ENCODE measurements at places on chromosomes 3 and 15.

DNA sequence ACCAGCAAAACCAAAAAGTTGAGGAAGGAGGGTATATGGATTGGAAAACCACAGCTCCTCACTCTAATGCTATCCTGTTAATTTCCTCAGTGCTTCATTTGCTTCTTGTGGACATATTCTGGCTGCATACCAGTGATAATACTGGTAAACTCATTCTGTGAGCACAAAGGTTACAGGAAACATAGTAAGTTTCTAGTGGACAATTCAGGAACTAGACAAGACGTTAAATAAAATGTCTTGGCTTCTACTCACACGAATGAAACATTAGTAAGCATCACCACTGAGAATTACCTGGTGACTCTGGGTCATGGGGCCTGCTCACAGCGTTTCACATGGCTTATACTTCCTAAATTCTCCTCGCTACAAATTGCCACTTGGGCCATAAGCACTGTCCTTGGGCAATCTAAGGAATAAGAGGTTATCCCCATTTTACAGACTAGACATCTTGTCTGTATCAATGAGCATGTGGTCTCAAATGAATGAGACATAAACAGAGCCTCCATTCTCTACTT is 20.1 kb upstream of the PPIB start:
- H3K4me3 ChIP-seq = no peak overlapping the region
- DNase-seq = no peak
- no peaks in the 10 kb centered on the region for H3K27me3 ChIP-seq
- H3K36me3 ChIP-seq = peaks cover 22% of the 10 kb centered on the region

- no peak overlapping the region for H3K4me3 ChIP-seq
- H3K36me3 ChIP-seq = peaks cover 3% of the 10 kb centered on the region
- DNase-seq = no peak
- H3K27ac ChIP-seq = no peak overlapping the region
These were observed 21.0 kb upstream of the CLDN18 start for GRCh38 chr3:137988982-137989381.

DNA sequence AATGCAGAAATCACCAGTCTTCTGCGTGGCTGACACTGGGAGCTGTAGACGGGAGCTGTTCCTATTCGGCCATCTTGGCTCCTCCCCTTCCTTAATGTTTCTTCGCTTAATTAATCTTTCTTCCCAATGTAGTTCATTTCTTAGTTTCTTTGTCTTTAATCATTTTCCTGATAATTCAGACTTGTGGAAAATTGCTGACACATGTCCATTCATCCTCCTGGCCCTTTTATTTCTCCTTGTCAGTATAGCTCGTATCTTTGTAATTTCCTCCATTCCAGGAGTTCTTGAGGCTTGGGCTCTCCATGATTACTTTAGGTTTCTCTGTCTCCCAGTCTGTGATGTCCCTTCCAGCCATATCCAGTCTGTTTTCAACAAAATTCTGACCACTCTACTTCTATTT is 98.7 kb downstream of the UBE2E2 start:
- no peaks in the 10 kb centered on the region for H3K36me3 ChIP-seq
- no peak for DNase-seq
- no peak overlapping the region for H3K4me3 ChIP-seq
- H3K27ac ChIP-seq = peak overlapping the region; percentile 31
- no peaks in the 10 kb centered on the region for H3K4me1 ChIP-seq

DNA sequence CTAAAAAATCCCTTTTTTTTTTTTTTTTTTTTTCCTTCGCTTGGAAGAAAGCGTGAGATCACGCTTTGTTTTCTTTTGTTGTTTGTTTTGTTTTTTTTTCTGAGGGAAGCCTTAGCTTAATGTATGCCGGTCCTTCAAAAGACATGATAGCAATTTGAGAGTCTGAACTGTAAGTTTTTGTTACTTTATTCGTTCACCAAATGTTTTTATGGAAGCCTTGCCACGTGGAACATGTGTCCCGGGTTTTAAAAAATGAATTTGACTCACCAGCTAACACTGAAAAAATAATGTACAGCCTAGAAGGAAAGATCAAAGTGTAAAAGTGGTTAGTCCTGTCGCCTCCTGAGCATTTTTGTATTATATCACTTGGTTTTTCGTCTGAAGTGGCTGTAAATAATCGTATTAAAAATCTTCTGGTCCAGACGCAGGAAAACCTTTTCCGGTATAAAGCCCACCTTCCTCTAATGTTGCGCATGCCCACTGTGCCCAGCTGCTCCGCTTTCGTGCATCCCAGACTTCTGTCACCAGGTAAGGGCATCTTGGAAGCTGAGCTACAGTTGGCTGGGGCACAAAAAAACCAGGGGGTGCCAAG is 795 bp upstream of the MYNN start:
- peaks cover 7% of the 10 kb centered on the region for H3K27me3 ChIP-seq
- peaks cover 22% of the 10 kb centered on the region for H3K36me3 ChIP-seq
- H3K4me1 ChIP-seq = peaks cover 37% of the 10 kb centered on the region
- H3K4me3 ChIP-seq = peak overlapping the region; percentile 100
- peak; percentile 67 for DNase-seq

DNA sequence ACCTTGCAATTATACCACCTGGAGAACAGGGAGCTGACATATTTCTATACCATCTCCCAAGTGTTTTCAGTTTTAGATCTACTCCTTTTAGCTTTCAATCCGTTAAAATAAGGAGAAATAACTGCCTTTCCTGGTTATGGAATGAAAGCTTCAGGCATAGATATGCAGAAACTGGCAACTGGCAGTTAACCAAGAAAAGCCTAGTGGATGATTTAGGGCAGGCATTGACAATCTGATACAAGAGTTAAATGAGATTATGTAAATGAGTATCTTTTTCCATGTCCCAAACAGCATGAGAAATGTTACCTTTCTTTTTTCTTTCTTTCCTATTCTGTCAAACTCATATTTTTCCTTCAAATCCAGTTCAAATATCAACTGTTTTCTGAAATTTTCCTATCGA is 689.1 kb upstream of the DPPA4 start:
- H3K4me1 ChIP-seq = peaks cover 3% of the 10 kb centered on the region
- no peak for DNase-seq
- H3K4me3 ChIP-seq = no peak overlapping the region
- no peak overlapping the region for H3K27ac ChIP-seq
- no peaks in the 10 kb centered on the region for H3K27me3 ChIP-seq

GRCh38 chr3:33385423-33385822 is 54.8 kb downstream of the UBP1 start:
- no peaks in the 10 kb centered on the region for H3K27me3 ChIP-seq
- no peak overlapping the region for H3K27ac ChIP-seq
- H3K36me3 ChIP-seq = peaks cover 63% of the 10 kb centered on the region
- DNase-seq = no peak

- H3K4me1 ChIP-seq = peaks cover 87% of the 10 kb centered on the region
- H3K27ac ChIP-seq = no peak overlapping the region
These were observed 40.8 kb upstream of the LRTM1 start for GRCh38 chr3:54968546-54969172.

- H3K36me3 ChIP-seq = peaks cover 6% of the 10 kb centered on the region
- H3K4me3 ChIP-seq = no peak overlapping the region
- no peak overlapping the region for H3K27ac ChIP-seq
- peaks cover 14% of the 10 kb centered on the region for H3K4me1 ChIP-seq
These were observed 128.9 kb downstream of the RTP4 start for GRCh38 chr3:187497052-187497451.

- no peak overlapping the region for H3K27ac ChIP-seq
- H3K27me3 ChIP-seq = no peaks in the 10 kb centered on the region
- no peaks in the 10 kb centered on the region for H3K4me1 ChIP-seq
- peaks cover 38% of the 10 kb centered on the region for H3K36me3 ChIP-seq
These were observed 17.8 kb downstream of the CDV3 start for GRCh38 chr3:133591271-133591742.

DNA sequence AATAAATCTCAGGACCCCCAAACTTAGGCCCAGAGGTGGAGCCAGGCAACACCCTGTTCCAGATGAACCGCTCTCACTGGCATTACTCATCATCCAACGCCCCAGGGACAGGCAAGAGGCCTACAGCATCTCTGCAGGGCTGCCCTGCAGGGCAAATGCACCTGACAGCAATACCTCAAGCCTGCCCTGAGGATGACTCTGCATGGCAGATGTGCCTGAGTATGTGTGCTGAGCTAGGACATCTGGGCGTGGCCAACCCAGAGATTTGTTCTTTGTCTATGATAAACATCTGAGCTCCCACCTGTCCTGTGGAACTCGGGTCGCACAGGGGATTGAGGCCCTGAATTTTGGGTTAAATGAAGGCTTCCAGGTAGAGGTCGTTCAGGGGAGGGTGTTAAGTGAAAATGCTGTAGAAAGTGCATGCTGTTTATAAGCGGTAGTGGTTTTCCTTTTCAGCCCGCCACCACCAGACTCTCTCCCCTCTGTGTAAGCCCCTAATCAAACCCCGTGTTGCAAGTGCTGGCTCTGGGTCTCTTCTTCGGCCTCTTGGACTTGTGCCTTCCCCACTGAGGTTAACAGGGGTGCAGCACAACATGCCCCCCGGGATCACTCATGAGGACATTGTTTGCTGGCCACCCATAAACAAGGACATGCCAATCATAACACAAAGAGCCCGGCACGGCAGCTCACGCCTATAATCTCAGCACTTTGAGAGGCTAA is 92.3 kb downstream of the ATP10A start:
- H3K36me3 ChIP-seq = no peaks in the 10 kb centered on the region
- no peak overlapping the region for H3K27ac ChIP-seq
- H3K4me3 ChIP-seq = no peak overlapping the region
- no peaks in the 10 kb centered on the region for H3K27me3 ChIP-seq
- H3K4me1 ChIP-seq = peaks cover 34% of the 10 kb centered on the region
- no peak for DNase-seq

- H3K27me3 ChIP-seq = peaks cover 11% of the 10 kb centered on the region
- peaks cover 8% of the 10 kb centered on the region for H3K4me1 ChIP-seq
- no peak for DNase-seq
- H3K4me3 ChIP-seq = no peak overlapping the region
- H3K36me3 ChIP-seq = peaks cover 5% of the 10 kb centered on the region
- H3K27ac ChIP-seq = no peak overlapping the region
These were observed 16.0 kb upstream of the MYO1E start for GRCh38 chr15:59388670-59389069.

DNA sequence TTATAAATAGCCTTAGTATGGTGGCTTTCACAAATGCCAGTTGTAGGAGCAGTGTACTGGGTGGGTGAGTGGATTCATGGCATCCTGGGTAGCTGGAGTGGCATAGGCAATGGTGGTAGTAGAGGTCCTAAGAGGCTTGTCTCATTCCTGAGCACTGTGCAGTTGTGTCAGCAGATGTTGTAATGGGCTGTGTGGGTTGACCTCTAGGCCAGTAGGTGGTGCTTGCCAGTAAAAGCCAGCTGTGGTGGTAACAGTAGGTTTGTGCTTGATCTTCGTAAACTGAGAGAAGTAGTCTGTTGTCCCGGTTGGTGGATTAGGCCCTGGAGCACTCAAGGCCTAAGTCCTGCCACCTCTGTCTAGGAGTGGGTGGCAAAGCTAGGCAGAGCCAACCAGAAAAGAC is 149.7 kb upstream of the SUCLG2 start:
- no peak for DNase-seq
- no peaks in the 10 kb centered on the region for H3K27me3 ChIP-seq
- H3K27ac ChIP-seq = no peak overlapping the region
- H3K4me3 ChIP-seq = no peak overlapping the region

DNA sequence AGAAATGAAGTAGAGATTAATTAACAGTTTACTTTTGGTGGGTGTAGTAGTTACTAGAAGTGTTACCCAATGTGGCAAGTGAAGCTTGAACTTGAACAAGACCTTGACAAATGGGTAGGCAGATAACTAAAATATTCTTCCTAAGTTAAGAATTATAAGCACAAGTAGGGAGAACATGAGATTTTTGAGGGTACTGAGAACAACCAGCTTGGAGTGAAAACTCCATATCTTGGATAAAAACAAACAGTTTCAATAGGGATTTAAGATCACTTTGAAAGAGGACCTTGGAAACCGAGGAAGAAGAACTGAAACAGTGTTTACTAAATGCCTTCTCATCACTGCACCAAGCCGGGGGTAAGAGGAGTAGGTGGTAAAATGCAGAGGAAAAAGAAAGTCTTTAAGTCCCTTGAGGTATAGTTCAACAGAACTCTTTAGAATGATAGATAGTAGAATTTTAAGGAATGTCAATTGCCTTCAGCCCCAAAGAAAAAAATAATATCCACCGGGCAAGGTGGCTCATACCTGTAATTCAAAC is 496.7 kb downstream of the NAALADL2 start:
- H3K36me3 ChIP-seq = no peaks in the 10 kb centered on the region
- no peaks in the 10 kb centered on the region for H3K4me1 ChIP-seq
- DNase-seq = no peak

DNA sequence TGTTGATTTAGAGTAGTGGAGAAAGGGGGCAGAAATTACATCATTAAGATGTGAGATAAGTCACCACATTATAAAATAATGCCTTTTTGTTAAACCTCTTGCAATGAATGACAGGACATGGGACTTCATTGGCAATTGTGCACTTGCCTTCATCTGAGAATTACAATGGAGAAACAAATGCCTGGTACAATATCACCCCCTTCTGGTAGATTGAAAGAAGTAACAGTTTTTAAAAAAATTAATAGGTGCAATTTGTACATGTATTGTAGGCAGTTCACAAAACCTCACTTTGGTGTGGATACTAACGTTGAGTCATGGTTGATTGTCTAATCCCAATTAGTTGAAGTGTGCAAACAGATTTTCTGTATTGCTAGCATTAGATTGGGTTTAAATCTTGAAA is 4.6 kb upstream of the P2RY14 start:
- H3K36me3 ChIP-seq = no peaks in the 10 kb centered on the region
- DNase-seq = no peak
- no peak overlapping the region for H3K4me3 ChIP-seq
- H3K4me1 ChIP-seq = peaks cover 50% of the 10 kb centered on the region
- H3K27ac ChIP-seq = no peak overlapping the region

DNA sequence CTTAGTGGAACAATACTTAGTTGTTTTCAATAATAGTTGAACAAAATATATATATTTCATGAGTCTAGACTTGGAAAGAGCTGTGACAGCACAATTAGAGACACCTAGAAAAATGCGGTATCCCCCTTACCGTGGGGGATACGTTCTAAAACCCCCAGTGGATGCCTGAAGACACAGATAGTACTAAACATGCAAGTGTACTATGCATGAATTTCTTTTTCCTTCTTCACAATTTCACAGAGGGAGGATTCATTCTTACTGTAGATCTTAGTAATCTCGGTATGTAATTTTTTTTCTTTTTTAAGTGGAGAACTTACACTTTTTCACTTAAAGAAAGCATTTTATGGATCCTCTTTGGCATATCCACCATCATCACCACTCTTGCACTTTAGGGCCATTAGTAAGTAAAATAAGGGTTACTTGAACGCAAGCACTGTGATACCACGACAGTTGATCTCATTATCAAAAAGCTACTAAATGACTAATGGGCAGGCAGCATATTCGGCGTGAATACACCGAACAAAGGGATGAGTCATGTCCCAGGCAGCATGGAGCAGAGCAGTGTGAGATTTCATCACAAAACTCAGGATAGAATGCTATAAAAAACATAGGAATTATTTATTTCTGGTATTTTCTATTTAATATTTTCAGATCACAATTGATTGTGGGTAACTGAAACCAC is 72.3 kb upstream of the ZNF280D start:
- no peaks in the 10 kb centered on the region for H3K4me1 ChIP-seq
- DNase-seq = no peak
- no peak overlapping the region for H3K27ac ChIP-seq
- H3K27me3 ChIP-seq = peaks cover 12% of the 10 kb centered on the region
- H3K36me3 ChIP-seq = peaks cover 21% of the 10 kb centered on the region

- H3K27me3 ChIP-seq = peaks cover 10% of the 10 kb centered on the region
- H3K27ac ChIP-seq = no peak overlapping the region
- H3K4me3 ChIP-seq = no peak overlapping the region
- H3K36me3 ChIP-seq = no peaks in the 10 kb centered on the region
These were observed 23.4 kb downstream of the VIPR1 start for GRCh38 chr3:42525736-42526345.

All from nephron progenitor cell (in vitro differentiated cells).